Left renal pelvis (tissue), 4 donors: ENCODE measurements at places on chromosomes 1 and 21.

GRCh38 chr21:39867198-39867650, at the start of gene PCP4:
Gene PCP4, plus strand, starts transcription at chr21:39867438. Its CDS starts 64 bp downstream, at chr21:39867502.
- DNase-seq: peak; percentile 66

DNA sequence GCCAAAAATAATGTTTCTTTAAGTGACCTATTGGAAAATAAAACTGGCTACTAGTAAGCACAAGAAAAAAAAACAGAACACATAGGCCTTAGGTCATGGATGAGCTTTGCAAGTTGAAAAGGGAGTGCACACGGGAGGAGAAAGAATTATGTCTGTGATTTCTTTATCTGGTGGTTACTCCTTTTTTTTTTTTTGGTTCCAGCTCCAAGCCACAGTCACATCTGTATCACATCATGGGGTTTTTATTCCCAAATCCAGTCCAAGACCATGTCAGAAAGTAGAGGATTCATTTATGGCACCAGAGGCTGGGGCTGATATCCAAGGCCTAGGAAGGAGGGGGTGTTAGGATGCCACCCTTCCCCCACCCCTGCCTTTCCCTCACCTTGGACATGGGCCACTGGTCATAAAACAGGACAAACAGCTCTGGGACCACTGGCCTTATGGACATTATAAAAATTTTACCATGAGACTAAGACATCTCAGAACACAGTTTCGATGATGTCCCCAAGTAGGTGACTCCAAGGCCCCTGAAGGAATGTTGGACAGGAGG, 10.3 kb upstream of the HEYL start:
- DNase-seq: no peak

- no peak for DNase-seq
Observed at GRCh38 chr21:33384841-33385331, 18.3 kb upstream of the IFNGR2 start.

- no peak for DNase-seq
Observed at GRCh38 chr1:218207194-218207593, 77.9 kb upstream of the RRP15 start.

- no peak for DNase-seq
Observed at GRCh38 chr1:218294546-218294945, 9.5 kb downstream of the RRP15 start.

GRCh38 chr1:159339536-159339935, 37.4 kb downstream of the FCER1A start:
- no peak for DNase-seq

- no peak for DNase-seq
Observed at GRCh38 chr1:7447736-7448135, 323.4 kb upstream of the VAMP3 start.

DNA sequence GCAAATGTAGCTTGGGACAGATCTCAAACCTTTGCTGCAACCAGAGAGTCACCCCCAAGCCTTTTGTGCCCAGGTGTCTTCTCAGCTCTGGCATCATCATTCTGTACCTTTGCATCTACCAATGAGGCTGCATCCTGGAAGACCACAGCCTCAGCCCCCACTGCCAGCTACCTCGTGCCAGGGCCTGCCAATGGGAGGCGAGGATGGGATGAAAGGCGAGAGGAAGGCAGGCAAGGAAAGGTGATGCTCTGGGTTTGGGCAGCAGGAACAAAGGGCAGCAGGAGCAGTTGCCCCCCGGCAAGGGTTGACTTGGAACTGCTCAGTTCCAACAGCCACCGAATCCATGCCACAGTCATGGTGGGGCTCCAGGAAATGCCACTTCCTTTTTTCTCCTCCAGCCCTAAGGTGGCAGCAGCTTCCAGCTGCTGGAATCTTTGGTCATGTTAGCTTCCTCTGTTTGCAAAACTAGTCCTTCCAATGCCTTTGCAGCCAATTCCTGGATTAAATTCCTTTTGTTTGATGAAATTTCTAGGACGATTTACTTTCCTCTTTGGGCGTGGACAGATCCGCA, 651.6 kb downstream of the NPHP4 start:
- DNase-seq: no peak

- DNase-seq: no peak
Observed at GRCh38 chr21:18467715-18468114, 64.1 kb upstream of the TMPRSS15 start.

- no peak for DNase-seq
Observed at GRCh38 chr1:110286564-110286963, 52.6 kb upstream of the RBM15 start.

DNA sequence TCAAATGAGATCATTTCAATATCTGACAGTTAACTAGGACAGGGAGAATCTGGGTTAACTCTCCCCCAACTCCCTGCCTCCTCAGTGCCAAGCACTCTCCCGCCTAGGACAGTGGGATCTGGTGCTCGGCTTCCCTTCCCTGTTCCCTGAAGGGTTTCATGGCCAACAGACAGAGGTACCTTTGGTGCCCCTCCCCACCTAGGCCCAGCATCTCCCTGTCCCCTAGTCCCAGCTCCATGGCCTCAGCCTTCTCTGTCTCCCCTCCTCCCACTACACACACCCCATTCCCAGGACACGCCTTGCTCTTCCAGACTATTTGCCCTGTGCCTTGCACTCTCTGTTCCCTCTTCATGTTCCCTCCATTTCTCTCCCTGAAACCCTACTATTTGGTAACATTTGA, 77.1 kb downstream of the CD247 start:
- DNase-seq: no peak

- no peak for DNase-seq
Observed at GRCh38 chr1:65026235-65026634, 59.9 kb upstream of the JAK1 start.

DNA sequence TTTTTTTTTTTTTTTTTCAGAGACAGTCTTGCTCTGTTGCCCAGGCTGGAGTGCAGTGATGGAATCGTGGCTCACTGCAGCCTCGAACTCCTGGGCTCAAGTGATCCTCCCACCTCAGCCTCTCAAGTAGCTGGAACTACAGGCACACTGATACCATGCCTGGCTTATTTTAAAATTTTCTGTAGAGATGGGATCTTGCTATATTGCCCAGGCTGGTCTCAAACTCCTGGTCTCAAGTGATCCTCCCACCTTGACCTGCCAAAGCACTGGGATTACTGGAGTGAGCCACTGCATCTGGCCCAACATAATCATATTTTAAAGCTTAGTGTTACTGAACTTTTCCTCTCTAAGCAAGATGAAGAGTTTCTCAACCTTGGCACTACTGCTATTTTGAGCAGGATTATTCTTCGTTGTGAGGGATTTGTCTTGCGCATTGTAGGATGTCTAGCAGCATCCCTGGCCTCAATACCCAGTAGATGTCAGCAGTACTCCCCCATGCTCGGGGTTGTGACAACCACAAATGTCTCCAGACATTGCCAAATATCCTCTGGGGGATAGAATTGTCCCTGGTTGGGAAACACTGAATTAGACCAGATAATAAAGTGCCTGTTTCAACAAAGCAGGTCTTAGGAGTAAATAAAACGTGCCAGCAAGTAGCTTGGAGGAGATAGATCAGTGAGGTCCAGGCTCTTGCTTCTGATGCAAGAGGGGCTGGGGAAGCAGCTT, 15.1 kb upstream of the THRAP3 start:
- DNase-seq: no peak

- DNase-seq: no peak
Observed at GRCh38 chr1:112769611-112770010, 54.5 kb upstream of the PPM1J start.

- no peak for DNase-seq
Observed at GRCh38 chr1:66575739-66576138, 41.8 kb downstream of the SGIP1 start.

- DNase-seq: no peak
Observed at GRCh38 chr1:160954158-160955104, at the start of gene ITLN2. Gene ITLN2, minus strand, starts transcription at chr1:160954809. Its CDS starts 68 bp downstream, at chr1:160954741.

GRCh38 chr21:33035147-33035546, 9.4 kb downstream of the OLIG2 start:
- no peak for DNase-seq

DNA sequence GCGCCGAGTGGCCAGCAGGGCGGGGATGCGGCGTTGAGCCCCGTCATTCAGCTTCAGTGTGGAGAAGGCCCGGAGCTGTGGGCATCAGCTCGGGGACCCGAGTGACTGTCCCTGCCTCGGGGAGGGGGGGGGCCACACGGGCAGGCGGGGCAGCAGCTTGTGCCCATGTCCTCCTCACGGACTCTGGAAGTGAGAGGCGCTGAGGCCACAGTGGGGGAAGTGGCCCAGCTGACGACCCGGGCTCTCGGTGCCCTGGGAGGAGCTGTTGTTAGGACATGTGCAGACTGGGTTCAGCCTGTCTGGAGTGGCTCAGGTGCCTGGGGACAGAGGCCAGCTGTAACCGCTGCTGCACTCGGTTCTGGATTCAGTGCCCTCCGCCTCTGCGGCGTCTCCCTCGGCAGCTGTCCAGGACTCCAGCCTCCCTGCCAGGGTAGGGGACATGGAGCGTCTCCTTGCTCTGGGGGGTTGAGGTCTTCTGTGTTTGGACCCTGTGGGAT, 71.1 kb downstream of the SKI start:
- no peak for DNase-seq

DNA sequence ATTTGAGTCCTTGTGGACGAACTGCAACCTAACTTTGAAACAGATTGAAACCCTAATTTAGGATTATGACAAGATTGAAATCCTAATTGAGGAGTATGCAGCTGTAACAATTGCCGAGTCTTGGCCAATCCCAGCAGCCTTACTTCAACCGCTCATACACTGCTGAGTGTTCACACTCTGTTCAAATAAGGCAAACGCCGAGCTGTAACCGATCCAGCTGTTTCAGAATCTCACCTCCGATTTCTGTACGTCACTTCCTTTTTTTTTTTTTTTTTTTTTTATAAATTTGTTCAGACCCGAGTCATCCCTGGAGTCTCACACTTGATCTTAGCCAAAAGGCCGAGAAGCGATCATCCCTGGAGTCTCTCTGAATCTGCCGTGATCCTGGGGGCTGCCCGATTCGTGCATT, 22.3 kb upstream of the ATP5PO start:
- DNase-seq: no peak

DNA sequence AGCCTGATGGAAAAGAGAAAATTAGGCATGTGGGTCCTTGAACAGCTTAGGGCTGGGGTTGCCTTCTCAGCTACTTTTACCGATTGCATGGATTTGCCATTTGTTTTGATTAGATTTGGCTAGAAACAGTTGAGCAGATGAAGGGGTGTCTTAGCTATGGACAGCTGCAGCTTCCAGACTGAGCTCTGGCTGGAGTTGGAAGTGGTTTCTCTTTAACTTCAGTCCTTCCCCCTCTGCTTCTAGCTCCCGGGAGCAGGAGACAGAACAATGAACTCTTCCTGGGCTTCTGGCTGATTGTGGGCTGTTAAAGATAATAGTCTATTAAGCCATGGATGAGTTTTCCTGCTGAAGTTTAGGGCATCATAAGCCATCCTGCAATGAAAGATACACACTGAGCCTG, 50.7 kb downstream of the UBE2T start:
- no peak for DNase-seq

DNA sequence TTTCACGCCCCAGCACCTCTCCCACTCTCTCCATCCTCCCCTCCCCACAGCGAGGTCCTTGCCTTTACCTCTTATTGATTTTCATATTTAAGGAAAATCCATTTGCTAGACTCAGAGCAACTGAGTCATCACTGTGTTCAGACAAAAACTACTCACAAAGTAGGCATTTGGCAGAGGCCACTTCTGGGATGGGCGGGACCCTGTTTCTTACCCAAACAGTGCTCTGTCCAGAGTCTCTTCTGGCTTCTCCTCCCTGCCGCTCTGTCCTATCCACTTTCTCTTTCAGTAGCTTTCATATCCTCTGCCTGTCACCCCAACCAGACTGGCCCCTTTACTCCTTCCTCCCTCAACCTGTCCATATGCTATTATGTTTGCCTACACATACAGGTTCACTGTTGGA, 2.4 kb upstream of the NAV1 start:
- no peak for DNase-seq

DNA sequence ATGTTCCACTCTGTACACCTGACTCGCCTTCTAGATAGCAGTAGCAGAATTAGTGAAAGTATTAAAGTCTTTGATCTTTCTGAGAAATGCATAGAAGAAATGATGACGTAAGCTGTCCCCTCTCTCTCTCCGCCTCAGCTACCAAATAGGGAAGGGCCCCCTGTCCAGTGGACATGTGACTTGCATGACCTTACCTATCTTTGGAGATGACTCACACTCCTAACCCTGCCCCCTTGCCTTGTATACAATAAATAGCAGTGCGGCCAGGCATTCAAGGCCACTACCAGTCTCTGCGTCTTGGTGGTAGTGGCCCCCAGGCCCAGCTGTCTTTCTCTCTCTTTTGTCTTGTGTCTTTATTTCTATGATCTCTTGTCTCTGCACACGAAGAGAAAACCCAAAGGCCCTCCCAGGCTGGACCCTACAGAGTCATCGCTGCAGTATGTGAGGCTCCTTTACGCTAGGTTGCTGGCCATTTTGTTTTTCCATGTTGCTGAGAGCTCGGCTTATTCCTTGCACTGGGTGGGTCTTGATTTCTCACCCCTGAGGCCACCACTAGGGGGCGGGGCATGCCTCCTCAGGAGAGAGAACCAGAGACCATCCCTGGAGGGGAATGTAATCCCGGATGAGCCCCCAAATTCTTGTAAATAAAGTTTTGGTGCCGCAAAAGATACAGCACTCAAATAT, 16.0 kb upstream of the ZBTB8B start:
- no peak for DNase-seq

DNA sequence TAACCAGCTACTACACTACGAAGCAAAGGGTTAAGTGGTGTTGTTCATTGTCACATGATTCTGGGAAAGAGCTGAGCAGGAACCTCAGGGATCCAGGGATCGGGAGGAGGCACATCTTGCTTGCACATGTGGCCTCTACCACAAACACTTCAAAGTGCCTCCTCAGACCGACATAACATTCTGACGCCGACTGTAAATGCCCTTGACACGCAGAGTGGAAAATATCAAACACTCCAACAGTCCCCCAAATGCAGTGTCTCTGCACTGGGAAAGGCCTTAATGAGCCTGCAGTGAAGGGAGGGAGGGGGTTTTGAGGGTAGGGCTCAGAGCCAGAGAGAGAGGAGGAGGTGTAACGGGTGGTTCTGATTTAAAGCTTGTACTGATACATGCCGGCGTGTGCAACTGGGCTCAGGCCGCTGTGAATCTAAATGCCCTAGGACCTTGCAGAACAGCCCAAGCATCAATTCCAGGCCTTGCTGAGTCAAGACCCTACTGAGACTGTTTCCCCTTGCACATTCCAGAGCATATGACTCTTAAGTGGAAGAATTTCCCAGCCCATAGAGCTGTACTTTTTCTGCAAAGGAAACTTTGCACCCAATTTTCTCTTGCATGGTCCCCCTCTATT, 163.7 kb downstream of the NTMT2 start:
- DNase-seq: no peak

DNA sequence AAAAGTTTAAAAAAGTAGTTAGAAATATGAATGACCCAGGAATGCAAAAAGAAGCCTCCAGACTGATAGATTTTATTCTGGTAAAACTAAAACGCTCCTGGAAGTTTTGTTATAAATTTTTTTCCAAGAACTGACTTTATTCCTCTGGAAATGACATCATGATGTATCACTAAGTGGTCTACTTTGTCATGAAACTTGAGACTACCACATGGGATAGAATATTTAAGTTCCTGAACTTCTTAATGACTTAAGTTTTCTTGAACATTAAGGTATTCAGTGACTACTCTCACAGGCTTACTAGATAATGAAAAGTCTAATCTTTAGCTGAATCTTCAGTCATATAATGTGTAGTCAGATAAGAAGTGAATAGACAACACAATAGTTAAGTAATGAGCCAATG, 842.2 kb downstream of the USP25 start:
- no peak for DNase-seq
